ENCODE measurements at places on chromosomes 6 and 20.

GRCh38 chr6:157434349-157435033 is 53.5 kb downstream of the ZDHHC14 start:
- no peak for DNase-seq

- no peak for DNase-seq
Observed at GRCh38 chr20:48411919-48412522, 415.8 kb downstream of the PREX1 start.

GRCh38 chr6:112337209-112337638 is 9.9 kb upstream of the RFPL4B start:
- peak; percentile 70 for DNase-seq

- DNase-seq, result no peak
Observed at GRCh38 chr6:47083586-47084047, 41.5 kb upstream of the ADGRF1 start.

GRCh38 chr6:55578537-55579363 is at the start of gene HMGCLL1:
Gene HMGCLL1, minus strand, starts transcription at chr6:55579192. Its CDS starts 137 bp downstream, at chr6:55579055.
- DNase-seq, result peak; percentile 65

DNA sequence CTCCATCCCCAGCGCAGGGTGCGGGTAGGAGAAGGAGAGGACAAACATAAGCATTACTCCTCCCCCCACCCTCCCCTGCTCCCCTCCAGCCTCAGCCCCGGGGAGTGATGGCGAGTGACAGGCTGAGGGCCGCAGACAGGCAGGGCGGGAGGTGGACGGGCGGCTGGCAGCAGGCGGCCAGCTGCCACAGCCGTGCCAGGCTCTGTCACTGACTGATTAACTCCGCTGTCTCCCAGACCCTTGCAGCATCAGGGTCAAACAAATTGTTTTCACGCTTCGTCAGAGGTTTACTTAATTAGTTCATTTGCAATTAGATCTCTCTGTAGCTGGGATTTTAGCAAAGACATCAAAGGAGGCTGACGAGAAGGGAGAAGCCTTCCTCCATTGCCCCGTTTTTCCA is 41.9 kb downstream of the FOXP4 start:
- DNase-seq, result peak; percentile 28

DNA sequence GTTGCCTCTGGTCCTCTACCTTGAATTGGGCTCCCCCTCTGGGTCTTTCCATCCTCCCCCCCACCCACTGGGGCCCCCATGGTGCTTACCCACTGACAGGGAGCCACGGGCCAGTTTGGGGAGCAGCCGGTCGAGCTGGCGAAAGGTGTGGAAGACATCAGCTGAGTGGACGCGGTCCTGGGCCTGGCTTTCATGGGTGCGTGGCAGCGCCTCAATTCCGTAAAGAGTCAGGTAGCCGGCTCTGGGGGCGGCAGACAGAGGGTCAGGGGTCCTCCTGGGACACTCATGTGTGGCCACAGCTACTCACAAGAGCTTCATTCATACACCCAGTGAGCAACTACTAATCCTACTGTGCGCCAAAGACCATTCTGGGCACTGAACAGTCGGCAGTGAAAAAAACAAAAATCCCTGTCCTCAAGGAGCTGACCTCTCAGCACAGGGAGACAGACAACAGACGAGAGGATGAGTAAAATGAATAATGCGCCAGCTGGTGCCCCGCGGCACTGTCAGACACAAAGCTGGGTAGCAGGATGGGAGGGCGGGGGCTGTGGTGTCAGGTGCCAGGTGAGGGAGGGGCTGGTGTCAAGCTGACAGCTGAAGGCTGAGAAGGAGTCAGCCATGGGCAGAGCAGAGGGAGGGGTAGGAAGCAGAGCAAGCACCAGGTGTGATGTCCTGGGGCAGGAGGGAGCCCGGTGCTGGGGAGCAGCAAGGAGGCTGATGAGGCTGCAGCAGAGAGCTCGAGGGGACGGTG is 28.3 kb downstream of the PTGIS start:
- no peak for DNase-seq

GRCh38 chr20:57504411-57504810 is 20.5 kb downstream of the CTCFL start:
- no peak for DNase-seq

GRCh38 chr20:51529081-51529681 is 13.3 kb downstream of the NFATC2 start:
- DNase-seq, result no peak

DNA sequence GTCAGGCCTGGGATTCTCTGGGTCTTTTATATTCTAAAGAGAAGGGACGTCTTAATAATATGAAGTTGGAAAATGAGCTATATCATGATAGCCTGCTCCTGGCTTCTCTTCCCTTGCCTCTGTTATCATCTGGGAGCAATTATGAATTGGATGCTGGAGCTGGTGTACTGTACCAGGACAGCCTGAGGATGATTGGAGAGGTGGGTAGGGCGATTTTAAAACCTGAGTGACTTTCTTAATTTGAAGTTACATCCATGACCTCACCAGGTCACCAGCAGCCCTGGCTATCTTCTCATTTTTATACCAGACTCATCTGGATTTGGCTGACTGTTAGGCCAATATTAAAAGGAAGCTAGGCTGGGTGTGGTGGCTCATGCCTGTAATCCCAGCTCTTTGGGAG is 317.6 kb downstream of the CLIC5 start:
- DNase-seq, result no peak

- no peak for DNase-seq
Observed at GRCh38 chr6:94673251-94673650, 904.1 kb upstream of the MANEA start.

DNA sequence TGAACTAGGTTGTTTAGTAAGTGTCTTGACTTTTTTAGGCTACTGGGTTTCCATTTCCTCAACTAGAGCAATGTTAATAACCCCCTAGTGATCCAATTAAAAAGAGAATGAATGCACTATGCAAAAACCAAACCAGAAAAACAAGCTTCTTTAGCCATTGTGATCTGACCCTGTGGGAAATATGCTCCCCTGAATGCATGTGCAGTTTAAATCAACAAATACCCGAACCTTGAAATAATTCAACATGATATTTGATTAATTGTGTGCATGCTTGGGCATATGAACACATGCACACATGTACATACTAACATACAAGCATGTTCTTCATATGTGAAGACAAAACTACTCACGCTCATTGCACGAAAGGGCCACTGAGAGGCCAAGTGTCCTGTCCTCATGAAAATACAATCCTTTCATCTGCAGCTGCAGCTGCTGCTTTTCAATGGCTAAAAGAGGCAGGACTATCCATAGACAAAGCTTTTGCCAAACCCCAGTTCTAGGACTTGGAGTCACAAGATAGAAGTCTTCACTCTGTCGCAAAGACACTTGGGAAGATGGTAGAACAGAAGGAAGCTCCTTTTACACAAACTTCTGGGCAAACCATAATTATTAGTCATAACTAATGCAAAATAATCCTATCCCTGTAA is 207.1 kb upstream of the POU3F2 start:
- no peak for DNase-seq

- no peak for DNase-seq
Observed at GRCh38 chr6:16844183-16844582, 82.9 kb upstream of the ATXN1 start.

- DNase-seq, result no peak
Observed at GRCh38 chr6:41657131-41658094, 19.1 kb downstream of the MDFI start.

GRCh38 chr20:2417213-2417541 is 36.5 kb downstream of the TGM6 start:
- DNase-seq, result no peak

DNA sequence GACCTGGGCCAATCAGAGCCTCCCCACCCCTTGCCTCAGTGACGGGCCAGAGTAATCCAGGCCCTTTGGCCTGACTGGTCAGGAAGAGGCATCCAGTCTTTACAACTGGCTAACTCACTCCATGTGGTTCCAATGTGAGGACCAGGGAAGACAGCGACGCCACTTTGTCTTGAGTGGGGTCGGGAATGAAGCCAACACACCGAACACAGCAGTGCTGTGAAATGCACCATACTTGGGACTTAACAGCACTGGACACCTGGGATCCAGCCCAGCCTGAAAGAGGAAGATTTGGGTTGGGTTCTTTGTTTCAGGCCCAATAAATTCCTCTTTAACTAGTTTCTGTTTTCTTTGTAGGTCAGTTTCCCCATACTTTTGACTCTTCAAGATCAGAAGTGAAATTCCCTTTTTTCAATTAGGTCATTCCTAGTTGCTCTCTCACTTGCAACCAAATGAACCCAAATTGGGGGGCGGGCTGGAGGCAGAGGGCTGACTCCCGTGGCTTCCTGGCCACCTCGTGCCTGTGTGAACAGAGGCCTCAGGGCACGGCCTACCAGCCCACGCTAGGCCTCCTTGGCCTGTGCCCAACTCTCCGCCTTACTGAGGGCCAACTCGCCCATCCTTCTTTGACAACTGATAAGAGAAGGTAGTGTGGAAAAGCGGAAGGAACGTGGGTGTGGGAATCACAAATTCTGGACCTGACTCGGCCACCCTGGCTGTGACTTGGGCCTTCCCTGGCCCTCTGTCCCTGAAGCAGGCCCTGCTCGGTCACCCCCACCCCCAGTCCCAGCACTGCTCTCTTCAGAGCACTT is 17.1 kb downstream of the SULF2 start:
- DNase-seq, result no peak

GRCh38 chr6:50585441-50586330 is 127.6 kb upstream of the TFAP2D start:
- DNase-seq, result no peak

GRCh38 chr6:137240168-137240567 is 21.0 kb upstream of the IFNGR1 start:
- no peak for DNase-seq

DNA sequence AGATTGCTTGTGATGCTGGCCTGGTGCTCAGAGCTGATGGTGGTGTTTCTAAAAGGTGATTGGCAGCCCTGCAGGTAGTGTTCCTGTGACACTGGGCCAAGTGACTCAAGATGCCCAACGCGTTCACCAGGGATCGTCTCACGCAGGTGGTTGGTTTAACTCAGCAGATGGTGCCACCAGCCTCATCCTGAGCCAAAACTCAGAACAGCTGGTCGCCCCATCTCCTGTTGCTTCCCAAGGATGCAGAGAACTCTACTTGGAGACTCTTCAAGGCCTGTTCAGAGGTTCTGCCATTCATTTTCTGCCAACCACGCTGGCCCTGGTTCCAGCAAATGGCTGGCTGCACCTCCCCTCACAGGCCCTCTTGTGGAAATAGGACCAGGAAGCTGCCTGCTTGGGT is 394.4 kb downstream of the CDH26 start:
- no peak for DNase-seq

- DNase-seq, result no peak
Observed at GRCh38 chr20:1477896-1478490, 11.3 kb upstream of the NSFL1C start.

GRCh38 chr6:43695967-43696291 is 8.3 kb upstream of the MRPS18A start:
- no peak for DNase-seq

DNA sequence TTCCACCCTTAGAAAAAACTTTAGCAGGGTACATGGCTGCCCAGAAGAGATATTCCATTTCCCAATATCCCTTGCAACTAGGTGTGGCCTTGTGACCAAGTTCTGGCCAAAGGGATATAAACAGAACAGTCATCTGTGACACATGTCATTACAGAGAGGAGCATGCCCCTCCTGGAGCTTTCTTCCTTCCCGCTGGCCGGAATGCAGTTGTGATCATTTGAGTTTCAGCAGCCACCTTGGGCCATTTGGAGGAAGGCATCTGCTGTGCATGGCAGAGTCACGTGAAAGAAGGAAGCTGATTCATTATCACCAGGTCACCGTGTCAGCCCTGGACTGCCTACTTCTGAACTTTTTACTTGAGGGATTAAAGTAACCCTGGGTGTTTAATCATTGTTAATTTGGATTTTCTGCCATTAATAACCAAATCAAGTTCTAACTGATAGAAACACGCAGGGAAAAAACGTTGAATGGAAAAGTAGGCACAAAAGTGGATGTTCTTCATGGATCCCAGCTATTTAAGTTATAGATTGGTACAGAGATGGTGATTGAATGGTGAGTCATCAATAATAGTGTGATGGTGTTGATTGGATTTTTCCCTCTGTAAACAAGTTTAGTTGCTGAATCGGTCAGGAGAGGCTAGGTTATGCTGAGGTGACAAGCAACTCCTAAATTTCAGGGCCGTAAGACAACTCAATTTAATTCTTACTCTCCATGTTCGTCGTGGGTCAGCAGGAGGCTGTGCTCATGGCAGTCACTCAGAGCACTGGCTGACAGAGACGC is 80.7 kb upstream of the CCDC167 start:
- DNase-seq, result no peak

GRCh38 chr6:20207088-20207418 is 5.2 kb downstream of the MBOAT1 start:
- DNase-seq, result no peak
